T-helper 17 cell (primary cell): ENCODE measurements at places on chromosomes 6 and 20.

- DNase-seq, result no peak
Observed at GRCh38 chr6:168996356-168996625, 257.4 kb downstream of the THBS2 start.

DNA sequence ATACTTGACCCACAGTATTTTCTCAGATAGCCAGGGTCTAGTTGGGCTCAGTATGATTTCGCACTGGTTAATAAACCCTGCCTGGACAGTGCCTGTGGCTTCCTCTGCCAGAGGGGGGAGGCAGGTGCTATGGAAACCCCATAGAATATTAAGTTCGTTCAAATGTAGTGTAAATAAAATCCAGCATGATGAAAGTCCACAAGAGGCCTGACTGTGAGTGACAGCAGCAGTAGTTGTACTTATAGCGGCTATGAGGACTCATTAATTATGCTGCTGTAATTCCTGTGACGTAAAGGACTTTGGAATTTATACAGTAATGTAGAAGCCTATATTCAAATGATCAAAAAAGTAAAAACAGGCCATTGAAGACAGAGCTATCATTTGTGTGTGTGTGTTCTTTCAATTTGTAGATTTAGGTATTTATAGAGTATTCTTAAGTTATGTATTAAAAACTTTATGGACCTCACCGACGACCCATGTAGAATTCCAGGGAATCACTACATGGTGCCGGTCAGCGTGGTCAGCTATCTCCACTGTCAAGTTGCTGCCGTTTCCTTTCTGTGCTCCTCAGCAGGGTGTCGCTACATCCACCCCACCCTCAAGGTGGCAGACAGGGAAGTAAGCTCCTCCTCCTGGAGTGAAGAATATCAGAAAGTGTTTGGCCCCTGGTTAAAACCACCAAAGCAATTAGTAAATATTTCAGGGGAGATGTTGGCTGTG, 10.0 kb downstream of the PYGB start:
- DNase-seq, result no peak

GRCh38 chr20:6705106-6705766, 62.2 kb upstream of the BMP2 start:
- DNase-seq, result no peak

GRCh38 chr20:64065062-64065973, 2.3 kb downstream of the TCEA2 start:
- DNase-seq, result no peak

DNA sequence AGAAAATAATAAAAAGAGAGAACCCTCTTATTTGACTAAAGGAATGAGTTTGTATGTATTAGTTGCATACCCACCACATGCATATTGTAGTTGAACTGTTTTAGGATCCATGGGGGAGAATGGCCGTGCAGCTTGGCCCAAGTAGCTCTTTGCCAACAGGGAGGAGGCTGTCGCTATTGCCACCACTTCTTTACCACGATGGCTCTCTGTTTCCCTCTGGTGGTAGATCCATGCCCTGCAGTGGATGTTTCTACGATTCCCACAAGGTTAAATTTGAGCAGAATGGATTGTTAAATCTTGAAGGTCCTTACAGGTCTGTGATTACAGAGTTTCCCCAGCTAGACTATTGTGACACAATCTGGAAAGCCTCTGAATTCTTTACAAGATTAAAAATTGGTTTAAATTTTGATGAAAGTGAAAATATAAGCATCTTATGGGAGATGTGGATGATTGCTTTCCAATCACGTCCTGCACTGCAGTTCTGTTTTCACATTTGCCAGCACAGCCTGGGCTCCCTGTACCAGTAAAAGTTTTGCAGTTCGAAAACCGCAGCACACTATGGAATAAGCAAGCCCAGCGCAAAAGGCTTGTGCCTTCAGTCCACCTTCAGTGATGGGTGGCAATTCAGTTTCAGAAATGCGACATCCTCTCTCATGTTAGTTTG, 34.4 kb upstream of the FNDC1 start:
- DNase-seq, result peak; percentile 70

DNA sequence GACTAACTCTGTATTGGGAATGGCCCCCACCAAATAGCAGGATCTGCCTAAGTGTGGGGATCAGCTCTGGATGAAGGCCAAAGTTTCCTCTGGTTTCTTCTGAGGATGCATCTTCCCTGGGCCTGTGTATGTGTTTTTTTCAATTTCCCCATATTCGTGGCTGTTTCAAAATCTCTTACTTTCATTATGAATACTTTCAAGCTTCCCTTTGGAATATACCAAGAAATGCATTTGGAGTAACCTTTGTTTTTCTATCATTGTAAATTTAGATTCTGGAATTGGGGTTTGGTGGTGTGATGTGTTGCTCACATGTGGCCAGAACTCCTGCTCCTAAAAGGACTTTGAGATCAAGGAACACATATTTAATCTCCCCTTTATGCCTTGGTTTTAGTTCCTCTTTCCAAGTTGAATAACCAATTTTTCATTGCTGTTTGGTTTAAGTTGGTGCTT, 8.4 kb downstream of the ENTPD6 start:
- no peak for DNase-seq

GRCh38 chr6:136550045-136550329, 235 bp downstream of the MAP7 start:
- DNase-seq, result no peak
